GM12864 (cell line): ENCODE measurements at places on chromosomes 5 and 9.

- DNase-seq, result peak; percentile 34
Observed at GRCh38 chr9:130770679-130771442, 64.2 kb upstream of the ABL1 start.

DNA sequence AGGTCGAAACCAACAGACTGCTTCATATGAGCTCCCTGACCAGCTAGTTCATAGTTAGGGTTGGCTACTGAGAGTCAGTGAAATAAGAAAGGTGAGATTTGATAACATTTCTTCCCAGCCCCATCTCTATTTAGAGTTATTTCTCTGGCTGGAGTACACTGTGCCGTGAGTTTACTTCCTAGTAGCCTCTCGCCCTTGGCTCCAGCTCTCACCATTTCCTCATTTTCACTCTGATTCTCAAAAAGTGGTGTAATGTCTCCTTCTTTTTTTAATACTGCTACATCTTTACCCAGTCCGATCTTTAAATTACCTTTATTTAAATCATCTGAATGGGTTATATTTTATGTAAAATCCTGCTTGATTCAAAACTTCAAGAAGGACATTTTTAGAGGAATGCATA is 100.4 kb upstream of the FAM174A start:
- DNase-seq, result no peak

GRCh38 chr5:73030995-73031394 is 75.2 kb downstream of the FCHO2 start:
- DNase-seq, result no peak

DNA sequence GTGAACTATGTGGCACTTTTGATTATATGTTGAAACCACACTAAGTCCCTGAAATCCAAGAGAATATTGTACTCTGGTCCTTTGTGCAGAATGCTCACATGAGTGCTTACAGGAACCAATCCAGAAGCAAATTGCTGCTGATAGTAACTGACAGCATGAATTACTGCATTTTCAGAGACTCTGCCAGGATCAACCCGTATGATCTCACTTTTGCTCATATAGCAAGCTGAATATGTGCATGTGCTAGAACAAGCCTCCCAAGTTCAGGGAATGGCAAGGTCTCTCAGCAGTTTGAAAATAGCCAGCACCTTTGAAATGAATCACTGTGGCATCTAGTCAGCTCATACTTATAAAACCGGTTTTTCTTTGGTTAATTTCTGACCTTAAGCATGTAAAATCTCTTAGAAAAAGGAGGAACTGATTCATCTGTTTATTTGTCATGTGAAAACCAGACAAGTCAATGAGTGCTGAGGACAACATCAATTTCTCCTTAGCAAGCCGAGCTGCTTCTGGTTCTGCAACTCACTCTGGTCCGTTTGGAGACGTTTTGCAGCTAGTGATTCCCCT is 215.7 kb upstream of the ELL2 start:
- peak; percentile 55 for DNase-seq

DNA sequence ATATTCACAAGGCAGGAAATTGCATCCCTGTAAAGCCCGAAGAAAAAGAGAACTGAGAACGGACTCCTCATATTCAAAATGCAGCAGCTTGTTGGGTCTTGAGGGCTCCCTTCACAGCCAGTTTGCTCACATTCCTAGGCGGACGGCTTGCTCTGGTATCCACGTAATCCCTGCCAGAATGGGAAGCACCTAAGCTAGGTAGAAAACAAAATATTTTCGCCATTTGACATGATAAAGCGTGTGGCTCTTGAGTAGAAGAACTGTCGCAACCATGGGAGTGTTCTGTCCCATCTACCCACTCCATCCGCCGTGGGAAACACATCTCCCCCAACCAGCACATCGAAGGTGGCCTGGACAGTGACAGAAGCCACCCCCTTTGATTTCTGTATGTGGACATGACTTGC is 183.1 kb downstream of the GAS1 start:
- no peak for DNase-seq

GRCh38 chr9:14300040-14300439 is 13.9 kb downstream of the NFIB start:
- no peak for DNase-seq

DNA sequence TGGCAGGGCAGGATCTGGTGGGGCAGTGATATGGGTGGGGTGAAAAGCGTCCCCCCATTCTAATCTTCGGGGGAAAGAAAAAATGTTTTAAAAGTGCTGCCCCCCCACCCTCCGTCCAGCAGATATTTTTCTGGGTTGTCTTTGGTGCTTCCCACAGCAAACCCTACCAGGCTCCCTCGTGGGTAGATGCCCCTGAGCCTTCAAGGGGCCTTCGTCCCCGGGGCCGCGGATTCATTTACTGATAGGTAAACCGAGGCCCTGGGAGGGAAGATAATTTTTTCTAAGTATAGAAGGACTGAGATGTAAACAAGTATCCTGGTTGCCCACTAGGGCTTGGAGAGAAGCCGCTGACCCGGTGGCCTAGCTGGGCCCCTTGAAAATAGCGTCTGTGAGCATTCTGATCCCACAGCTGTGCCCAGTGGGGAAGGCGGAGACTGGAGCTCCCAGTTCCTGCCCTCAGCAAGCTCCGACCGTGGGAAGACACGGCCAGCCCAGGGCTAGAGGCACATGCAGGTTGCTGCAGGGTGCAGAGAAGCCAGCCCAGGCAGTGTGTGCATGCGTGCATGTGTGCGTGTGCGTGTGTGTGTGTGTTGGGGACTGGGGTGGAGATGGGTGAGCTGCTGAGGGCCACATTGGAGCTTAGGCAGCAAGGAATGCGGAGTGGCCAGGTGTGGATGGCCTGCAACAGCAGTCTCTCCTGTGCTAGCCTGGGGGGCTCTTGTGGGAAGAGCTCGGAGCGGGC is 6.0 kb upstream of the RXRA start:
- DNase-seq, result no peak

- no peak for DNase-seq
Observed at GRCh38 chr5:140344683-140345423, 1.6 kb downstream of the HBEGF start.

DNA sequence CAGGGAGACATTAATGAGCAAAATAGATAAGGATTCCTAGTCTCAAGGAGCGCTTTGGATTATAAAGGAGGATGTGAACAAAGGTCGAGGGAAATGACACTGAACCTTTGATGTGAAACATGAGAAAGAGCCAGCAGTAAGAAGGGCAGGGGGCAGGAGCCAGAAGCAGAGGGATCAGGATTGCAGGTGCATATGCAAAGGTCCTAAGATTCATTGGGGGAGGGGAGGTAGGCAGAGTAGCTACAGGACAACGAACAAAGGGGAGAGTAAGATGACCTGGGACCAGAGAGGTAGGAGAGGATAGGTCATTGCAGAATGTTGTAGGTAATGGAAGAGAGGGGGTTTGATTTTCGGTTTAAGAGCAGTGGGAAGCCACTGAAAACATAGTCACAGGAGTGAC is 129.2 kb upstream of the TRPM3 start:
- DNase-seq, result no peak

- no peak for DNase-seq
Observed at GRCh38 chr5:130514984-130515690, 610.9 kb downstream of the CHSY3 start.

- no peak for DNase-seq
Observed at GRCh38 chr9:88387552-88388202, 567 bp upstream of the SPIN1 start.

- no peak for DNase-seq
Observed at GRCh38 chr9:33437898-33438297, 9.5 kb downstream of the AQP3 start.

DNA sequence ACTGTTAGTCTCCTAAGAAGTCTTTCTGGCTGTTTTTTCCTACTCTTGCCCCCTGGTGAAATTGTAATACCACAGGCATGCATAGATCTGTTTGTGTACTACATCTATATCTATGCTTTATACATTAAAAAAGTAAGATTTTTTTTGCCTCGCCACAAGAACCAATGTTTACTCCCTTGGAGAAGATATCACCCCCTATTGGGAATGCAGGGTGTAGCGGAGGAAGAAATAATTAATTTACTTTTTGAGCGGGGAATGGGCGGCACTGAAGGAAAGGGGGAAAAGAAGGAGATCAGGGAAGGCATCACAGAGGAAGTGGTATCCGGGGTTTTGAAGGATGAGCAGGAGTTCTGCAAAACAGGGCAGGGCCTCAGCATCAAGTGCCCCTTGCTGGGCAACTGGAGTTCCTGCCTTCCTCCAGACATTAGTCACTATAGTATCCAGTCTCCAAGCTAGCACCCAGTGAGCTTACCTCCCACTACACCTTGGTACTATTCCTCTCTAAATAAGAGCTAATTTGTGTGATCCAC is 134.9 kb downstream of the GABBR2 start:
- DNase-seq, result no peak

- DNase-seq, result no peak
Observed at GRCh38 chr9:21576331-21577189, 94.4 kb upstream of the IFNE start.

DNA sequence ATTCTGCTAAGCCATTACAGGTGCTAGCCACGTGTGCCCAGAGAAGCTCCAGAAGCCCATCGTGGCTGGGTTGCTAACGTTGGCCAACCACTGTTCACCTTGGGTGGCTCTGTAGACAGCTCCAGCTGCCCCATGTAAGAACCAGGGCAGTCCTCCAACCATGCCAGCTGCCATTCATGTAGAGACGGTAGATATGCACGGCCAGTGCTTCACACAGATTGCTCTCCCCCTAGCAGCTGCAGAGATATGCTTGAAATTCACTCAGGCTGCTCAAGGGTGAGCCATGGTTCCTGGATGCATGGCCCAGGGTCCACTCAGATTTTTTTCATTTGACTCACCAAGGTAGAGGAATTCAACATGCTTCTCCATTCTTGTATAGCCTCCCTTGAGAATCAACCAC is 31.0 kb downstream of the GADD45G start:
- DNase-seq, result no peak
